Hindlimb muscle (tissue), 1 donor: ENCODE measurements at places on chromosomes 12 and 14.

DNA sequence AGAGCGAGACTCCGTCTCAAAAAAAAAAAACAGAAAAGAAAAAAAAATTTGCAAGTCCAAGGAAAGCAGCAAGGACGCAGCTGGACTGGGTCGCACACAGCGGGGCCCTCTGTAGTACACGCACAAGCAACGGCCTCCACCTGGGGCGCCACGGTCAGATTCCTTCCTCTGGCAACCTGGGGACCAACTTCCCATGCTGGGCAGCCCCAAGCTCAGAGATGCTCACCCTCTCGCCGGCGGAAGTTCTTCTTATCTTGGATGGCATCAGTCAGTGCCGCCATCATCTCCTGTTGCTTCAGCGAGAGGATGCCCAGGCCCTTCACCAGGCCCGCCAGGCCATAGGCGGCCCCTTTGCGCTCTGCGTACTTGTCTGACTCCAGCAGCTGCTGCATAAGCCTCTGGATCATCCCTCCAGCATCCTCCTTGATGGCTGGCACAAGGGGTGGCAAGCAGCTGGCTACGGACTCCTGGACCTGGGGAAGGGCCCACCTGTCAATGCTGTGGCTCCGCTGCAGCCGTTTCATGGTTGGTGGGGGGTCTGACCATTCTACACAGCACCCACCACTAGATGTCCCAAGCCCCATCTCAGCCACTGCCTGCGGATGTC lies 34.5 kb upstream of the RAB35 start:
- no peak for DNase-seq

- DNase-seq: no peak
Measured at GRCh38 chr12:90924406-90924805, 30.6 kb downstream of the CCER1 start.

- DNase-seq: no peak
Measured at GRCh38 chr14:83379436-83379835, 1845.8 kb upstream of the SEL1L start.

DNA sequence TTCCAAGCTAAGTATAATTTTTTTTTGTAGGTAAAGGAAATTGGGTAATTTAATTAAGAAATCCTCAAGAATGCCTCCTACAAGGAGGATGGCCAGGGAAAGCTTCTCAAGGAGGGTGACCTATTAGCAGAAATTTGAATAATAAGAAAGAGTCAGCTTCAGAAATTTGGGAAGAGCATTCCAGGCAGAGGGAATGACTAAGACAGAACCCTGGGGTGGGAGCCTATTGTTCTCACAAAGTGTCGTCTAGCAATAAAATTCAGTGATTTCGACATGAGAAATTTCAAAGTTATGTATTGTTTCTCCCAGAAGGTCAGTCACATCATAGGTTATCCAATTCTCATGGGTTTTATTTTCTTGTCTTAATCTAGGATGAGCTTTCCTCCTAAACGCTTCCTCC lies 1168.4 kb downstream of the AACS start:
- DNase-seq: no peak

GRCh38 chr12:13373803-13374202 lies 177.3 kb downstream of the EMP1 start:
- DNase-seq: no peak

- DNase-seq: no peak
Measured at GRCh38 chr14:34081101-34081575, 130.3 kb upstream of the EGLN3 start.

- DNase-seq: no peak
Measured at GRCh38 chr14:49886523-49886922, 6.4 kb upstream of the ARF6 start.

DNA sequence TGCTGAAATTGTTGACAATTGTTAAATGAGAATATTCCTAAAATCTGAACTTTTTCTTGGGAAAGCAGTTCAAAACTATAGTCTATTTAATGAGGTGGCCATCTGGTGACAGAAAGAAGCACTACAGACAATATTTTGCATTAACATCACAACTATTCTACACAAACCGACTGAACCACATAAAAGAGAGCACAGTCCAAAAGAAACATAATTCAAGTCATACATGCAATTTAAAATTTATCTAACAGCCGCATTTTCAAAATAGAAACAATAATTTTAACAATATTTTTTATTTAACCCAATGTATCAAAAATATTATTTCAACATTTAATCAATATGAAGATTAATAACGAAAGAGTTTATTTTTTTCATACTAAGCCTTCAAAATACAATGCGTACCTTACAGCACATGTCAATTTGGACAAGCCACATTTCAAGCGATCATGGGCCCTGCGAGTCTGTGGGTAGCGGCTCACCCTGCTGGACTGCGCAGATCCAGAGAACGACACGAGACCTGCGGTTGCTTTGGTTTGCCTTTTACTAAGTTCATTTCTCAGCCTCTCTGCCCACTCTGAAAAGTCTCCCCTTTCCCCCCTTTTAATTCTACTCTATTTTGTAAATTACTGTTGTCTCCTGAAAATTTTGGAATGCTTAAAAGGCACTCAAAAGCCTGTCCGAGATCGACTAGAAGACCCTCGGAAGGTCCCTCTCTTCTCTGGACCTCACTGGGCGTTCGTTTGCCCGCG lies 947 bp upstream of the LRRC9 start:
- peak; percentile 19 for DNase-seq

DNA sequence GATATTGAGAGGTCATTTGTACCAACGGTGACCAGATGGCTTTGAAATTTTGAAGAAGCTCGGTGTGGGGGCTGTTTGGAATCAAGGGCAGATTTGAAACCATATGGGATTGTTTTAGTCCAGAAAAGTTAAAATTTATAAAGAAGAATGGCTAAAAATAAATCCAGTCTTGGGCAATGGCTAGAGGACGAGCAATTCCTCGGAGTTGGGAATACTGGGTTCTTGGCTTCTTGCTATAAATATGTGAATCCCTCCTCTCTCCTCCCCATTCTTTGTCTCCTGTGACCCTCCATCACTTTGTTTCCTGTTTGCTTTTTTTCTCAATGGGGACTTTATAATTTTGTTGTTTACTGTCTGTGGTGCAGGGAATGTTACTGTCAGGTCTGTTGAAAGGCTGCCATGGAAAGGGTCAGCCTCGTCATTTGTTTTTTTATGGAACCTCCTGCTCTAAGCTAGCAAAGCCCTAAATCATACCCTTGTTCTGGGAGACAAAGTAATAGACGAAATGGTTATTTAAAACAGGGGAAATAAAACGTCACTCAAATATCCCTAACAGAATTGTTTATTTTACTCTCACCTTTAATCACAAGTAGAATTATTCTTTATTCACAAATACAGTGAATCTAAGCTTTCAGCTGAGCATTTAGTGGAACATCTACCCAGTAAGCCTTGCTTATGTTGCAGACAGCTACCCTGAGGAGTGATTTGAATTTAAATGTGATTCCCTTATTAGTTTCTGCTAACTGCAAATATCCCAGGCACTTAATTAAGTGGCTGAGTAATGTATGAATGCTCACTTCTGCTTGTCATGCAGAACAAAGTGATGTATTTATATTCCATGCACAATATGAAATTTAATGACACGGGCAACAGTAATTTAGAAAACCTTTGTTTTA lies 273.1 kb upstream of the NOVA1 start:
- DNase-seq: no peak

GRCh38 chr12:57096099-57096572 lies 7.2 kb downstream of the NAB2 start:
- no peak for DNase-seq

GRCh38 chr12:31215518-31216232 lies 110.3 kb downstream of the SINHCAF start:
- DNase-seq: no peak

DNA sequence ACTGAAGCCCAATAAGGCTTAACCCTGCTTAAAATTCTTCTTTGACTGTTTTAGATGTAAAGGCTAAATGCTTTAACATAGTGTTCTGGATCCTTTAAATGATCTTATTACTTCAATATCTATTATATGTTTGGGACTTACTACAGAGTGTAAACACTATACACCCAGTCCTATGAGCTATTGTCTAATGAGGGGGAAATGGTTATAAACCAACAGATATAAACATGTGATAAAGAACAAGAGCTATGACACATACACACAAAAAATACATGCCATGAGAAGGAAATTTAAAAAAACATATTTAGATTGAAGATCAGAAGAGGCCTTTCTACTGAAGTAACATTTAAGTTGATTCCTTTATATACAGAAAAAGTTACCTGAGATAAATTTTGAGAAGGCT lies 505.1 kb downstream of the FOXG1 start:
- no peak for DNase-seq

- no peak for DNase-seq
Measured at GRCh38 chr12:53748072-53748840, 3.5 kb downstream of the CISTR start.

GRCh38 chr12:54956322-54956721 lies 28.2 kb downstream of the TESPA1 start:
- no peak for DNase-seq

DNA sequence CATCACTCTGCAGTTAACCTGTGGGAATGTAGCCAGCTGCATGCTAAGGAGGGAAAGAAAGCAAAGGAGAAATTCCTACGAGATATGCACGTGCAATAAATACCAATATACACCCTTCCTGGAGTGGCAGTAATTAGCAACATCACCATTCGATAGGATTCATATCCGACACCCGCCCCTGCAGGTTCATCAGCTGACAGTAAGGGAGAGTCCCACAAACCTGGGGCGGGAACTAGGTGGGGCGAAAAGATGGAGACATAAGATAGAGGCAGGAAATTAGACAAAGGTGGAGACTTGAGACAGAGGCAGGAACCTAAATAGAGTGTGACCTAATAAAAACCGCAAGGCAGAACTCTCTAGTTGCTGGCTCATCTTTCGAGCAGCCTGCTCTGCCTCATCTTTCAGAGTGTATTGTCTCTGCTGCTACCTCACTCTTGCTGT lies 51.6 kb downstream of the PLEKHG3 start:
- DNase-seq: no peak

- DNase-seq: no peak
Measured at GRCh38 chr14:106216679-106217078, 690.3 kb downstream of the TMEM121 start.

DNA sequence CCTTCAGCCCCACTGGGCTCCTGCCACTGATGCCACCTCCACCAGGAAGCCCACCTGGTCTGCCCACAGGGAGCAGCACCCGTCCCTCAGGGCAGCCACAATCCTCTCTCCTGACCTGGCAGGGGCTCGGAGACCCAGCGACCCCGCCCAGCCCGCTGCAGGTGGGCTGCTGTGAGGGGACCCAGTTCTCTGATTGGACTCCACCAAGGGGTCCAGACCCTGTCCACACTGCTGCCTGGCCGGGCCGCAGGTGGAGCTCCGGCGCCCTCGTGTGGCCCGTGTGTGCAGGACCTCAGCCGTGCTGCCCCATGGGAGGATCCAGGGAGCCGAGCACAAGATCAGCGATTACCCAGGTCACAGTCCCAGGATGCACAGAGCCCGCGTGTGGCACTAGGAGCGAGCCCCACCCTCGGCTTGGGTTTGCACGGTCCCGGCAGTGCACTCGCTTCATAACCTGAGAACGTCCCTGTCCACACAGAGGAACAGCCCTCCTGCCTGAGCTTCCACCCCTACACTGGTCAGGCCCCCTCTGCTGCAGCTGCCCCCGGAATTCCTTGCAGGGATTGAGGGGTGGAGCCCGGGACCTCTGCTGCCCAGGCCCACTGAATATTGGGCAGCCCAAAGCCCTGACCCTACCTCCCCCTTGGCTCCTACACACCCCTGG lies 35.4 kb upstream of the TMEM179 start:
- DNase-seq: peak; percentile 58

DNA sequence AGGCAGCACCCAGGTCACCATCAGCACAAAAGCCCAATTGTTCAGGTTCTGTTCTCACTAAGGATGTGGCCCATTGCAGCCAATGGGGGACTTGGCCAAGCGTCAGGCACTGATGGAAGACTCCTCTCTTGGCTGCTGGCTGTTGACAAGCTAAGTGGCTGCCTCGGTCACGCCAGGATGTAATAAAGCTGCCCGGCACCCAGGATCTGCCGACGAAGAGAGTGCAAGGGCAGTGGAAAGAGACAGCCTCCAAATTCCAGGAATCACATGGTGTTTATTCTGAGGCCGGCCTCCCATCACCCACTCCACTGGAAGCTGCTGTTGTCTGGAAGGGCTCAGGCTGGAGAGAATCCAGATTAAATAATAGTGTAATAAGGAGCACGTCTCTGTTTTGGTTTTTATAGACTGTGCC lies 451.8 kb upstream of the TBX3 start:
- no peak for DNase-seq

DNA sequence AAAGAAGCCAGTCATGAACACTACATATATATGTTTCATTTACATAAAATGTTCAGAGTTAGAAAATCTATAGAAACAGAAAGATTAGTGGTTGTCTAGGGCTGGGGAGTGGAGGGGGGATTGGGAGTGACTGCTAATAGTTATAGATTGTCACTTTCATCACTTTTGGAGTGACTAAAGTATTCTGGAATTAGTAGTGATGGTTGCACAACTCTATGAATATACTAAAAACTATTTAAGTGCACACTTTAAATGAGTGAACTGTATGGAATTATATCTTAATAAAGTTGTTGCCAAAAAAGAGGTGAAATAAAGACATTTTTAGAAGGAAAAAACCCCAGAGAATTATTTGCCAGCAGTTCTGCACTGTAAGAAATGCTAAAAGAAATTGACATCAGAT lies 9.5 kb downstream of the CATSPERB start:
- DNase-seq: no peak

DNA sequence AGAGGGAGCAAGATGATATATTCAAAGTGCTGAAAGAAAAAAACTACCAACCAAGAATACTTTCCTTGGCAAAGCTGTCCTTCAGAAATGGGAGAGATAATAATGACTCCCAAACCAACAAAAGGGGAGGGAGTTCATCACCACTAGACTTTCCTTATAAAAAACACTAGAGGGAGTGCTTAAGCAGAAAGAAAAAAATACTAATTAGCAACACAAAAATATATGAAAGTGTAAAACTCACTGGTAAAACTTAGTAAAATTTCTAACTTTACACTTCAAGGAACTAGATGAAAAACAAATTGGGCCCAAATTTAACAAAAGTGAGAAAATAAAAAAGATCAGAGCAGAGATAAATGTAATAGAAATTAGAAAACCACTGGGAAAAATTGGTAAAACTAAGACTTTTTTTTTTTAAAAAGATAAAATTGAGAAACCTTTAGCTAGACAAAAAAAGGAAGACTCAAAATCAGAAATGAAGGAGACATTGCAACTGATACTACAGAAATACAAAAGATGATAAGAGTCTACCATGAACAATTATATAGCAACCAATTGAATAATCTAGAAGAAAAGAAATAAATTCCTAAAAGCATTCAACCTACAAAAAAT lies 60.4 kb upstream of the FAR2 start:
- DNase-seq: no peak

GRCh38 chr14:22448905-22449599 lies 140.0 kb downstream of the DAD1 start:
- no peak for DNase-seq

DNA sequence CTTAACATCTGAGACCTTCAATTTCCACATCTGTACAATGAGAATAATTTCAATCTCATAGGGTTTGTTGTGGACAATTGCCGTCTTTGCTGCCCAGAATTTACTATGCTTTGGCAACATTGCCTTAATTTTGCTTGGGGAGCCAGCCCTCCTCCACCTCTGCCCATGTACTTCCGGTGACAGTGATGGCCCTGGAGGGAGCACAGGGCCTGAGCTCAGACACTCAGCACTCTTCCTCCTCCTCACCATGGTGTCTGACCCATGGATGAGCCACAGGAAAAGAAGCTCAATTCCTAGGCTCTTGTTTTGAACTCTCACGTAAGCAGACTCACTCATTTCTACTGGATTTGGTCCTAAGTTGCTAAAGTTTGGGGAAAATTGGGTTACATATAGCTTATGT lies 58.2 kb downstream of the TBC1D30 start:
- no peak for DNase-seq

GRCh38 chr14:69090187-69090789 lies 62.6 kb downstream of the DCAF5 start:
- no peak for DNase-seq
